Activated CD8-positive, alpha-beta memory T cell treated with anti-CD3 and anti-CD28 coated beads for 1 hour (primary cell): ENCODE measurements at places on chromosomes 5 and 9.

DNA sequence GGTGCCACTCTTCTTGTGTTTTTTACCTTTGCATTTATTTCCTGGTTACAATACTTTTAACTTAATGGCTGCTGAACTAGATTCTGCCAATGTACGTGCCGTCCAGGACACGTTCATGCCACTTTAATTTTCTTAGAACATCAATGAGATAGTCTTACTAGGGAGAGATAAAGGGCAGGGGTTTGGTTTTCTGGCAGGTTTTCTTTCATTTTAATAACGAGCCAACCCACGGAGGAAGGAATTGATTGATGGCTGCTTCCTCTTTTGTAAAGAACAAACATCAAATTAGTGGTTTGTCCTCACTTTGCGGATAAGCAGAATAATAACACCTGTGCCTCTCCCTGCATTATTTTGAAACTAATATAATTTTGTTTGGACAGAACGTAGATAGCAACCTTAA lies 135.7 kb downstream of the DOCK8 start:
- no peak for DNase-seq

DNA sequence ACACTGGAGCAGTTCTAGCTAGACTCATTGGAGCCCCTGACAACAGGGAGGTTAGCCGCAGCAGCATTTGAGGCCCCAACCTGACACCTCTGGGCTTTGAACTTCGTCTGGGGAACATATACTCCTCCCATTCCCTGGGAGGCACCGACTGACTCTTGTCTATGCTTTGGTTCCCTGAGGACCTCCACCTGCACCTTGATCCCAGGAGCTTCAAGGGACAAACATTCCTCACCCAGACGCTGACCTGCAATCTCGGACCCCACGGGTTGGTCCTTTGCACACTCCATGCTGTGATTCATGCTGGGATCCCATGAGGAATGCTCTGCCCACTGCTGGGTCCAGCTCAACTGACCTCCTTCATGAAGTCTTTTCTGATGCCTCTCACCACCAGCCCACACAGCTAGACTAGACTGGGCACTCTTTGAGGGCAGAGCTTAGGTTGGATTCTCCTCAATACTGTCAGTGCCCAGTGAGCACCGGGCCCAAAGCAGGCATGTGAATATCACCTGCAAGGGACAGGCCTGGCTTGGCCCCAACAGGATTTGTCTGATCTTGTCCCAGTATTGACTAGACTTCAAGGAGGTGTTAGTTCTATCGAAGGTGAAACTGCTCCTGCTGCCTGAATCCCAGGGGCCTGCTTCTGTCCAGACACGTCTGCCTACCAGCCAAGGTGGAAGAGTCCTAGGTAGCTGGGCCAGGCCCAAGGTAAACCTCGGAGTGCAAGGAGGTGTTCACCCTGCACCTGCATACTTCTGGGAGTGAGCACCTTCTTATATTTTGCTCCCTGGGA lies 51.8 kb upstream of the ZBTB43 start:
- DNase-seq = no peak

DNA sequence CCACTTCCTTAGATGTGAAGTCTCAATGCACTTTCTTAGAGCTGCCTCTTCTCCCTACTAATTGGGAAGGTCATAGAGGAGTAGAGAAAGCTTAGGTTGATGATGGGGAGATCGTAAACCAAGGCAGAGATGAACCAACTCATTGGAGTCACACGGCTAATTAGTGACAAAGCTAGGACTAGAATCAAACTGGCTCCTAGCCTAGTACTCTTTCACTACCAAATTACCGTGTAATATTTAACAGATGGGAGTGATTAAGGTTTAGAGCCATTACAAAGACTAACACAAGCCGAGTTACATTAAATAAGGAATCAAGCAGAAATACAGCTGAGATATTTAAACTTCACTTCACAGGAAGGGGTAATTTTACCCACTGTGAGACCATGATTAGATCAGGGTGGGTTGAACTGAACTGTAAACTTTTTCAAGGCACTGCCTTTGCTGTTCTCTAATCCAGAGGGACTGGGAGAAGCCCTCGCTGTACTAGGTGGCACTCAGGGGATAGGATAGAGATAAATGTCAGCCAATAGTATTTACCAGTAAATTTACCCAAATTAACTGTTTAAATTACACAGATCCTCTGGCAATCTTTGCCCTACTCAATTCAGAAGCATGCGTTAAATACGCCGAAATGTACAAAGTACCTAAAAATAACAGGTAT lies 166.4 kb upstream of the PIK3R1 start:
- DNase-seq = no peak

- DNase-seq = no peak
These were observed 41.1 kb upstream of the LHFPL2 start for GRCh38 chr5:78689540-78690252.

GRCh38 chr9:69502671-69503301 lies 169.4 kb downstream of the APBA1 start:
- DNase-seq = no peak

- DNase-seq = no peak
These were observed 31.3 kb downstream of the TNFSF15 start for GRCh38 chr9:114774524-114774923.

GRCh38 chr9:111179577-111179976 lies 141.3 kb upstream of the LPAR1 start:
- no peak for DNase-seq

DNA sequence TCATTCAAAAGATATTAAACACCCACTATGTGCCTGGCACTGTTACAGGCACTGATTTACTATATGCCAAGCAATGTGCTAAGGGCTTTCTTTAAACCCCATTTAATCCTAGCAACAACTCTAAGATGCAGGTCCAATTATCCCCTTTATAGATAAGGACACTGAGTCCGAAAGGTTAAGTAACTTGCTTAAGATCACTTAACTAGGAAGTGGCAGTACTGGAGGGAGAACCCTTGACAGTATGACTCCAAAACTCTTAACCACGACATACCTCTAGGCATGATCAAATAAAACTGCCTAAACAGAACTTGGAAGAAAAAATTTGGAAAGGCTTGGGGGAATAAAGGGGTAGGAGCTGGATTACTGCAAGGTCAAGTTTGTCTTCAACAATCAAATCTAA lies 1.7 kb downstream of the RAB14 start:
- DNase-seq = no peak
